Inflammatory macrophage treated with lipopolysaccharide for 1 hour (primary cell): ENCODE measurements at places on chromosomes 2 and 18.

- peak; percentile 12 for DNase-seq
Observed at GRCh38 chr2:196479350-196479749, 160.2 kb upstream of the CCDC150 start.

- DNase-seq = no peak
Observed at GRCh38 chr2:121231385-121232000, 53.5 kb downstream of the TFCP2L1 start.

- no peak for DNase-seq
Observed at GRCh38 chr2:186302263-186302662, 183.8 kb upstream of the ZC3H15 start.

- DNase-seq = no peak
Observed at GRCh38 chr18:75544496-75544895, 117.0 kb upstream of the SMIM21 start.

DNA sequence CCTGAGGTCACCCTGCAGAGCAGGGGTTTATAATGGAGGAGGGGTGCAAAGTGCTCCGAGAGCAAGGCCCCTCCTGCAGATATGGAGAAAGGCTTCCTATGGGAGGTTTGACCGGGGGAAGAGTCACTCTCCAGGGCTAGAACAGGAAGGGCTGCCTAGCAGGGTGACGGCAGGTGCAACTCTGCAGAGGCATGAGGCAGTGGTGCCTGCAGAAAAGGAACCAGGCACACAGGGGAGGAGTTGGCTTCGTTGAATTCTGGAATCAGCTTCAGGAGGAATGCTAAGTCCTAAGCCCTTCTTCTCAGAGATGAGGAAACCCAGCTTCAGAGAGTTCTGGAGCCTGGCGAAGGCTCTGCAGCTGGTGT, 17.5 kb upstream of the HPCAL1 start:
- no peak for DNase-seq

DNA sequence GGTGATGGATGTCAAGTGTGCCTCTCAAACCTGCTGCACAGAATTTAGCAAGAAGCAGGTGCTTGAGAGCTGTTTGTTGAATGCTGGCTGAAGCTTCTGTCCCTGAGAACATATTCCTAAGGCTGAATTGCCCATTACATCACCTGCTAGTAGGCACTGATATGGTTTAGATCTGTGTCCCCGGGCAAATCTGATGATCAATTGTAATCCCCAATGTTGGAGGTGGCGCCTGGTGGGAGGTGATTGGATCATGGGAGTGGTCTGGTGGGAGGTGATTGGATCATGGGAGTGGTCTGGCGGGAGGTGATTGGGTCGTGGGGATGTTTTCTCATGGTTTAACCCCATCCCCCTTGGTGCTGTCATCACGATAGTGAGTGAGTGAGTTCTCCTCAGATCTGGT, 128.0 kb downstream of the HRH4 start:
- DNase-seq = no peak

- DNase-seq = no peak
Observed at GRCh38 chr2:88808652-88809051, 117.2 kb downstream of the RPIA start.

DNA sequence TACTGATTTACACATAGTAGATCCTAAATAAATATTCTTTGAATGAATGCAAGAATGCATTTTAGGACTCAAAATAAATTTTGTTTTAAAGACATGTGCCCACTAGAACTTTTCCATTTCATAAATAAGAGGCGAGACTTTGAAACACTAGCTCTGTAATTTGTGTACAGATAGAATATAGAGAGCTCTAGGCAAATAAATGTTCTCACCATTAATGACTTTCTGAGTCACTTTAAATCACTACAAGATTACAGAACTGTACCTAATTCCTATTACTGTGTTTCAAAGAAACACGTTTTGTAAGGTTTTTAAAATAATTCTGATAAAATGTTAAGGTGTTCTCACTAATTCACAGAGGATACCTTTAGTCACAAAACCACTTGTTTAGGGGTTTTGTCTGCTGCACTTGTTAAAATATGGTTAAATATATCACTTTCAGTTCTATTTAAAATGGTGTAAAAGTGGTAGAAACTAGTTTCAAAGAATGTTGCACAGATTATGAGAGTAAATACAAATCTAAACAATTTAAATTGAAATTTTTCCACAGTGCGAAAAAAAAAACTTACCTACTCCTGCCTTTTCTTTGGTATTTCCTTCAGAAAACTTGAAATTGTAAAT, 158.7 kb upstream of the ZC3H15 start:
- no peak for DNase-seq

DNA sequence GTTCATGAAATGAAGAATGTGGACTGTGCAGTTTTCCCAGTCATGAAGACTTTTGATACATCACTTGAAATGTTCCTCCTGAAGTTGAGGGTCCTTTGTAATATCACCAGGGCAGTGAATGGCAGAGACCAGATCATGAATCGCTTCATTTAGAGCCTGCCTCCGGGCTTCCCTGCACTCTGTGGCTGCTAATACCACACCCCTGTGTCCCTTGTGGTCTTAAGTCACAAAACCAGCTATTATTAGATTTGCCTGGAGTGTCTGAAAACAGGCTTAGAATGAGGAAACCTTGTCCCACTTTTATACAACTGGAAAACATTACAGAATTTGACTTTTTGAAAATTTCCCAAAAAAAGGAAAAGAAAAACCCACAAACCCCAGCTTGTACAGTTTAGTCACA, 147.9 kb downstream of the MGAT5 start:
- DNase-seq = no peak

- no peak for DNase-seq
Observed at GRCh38 chr2:133553838-133554408, 14.3 kb downstream of the NCKAP5 start.

DNA sequence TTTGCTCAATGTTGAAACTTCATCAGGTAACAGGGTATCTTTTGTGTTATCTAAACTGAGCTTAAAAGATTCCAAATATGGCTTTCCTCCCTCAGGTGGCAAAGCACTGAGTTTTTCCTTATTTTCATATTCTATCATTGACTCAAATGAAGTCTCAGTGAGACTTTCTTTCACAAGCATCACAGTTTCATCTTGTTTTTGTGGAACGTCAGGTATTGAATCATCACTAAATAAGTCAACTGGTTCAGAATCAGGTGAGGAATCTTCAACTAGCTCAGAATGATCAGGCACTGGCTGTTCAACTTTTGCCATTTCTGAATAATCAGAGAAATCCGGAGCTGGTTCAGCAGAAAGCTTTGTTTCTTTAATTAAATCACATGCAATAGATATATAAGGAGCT, 24.6 kb downstream of the RTN4 start:
- no peak for DNase-seq

GRCh38 chr2:96961210-96961950, 25.0 kb downstream of the FAM178B start:
- DNase-seq = no peak

DNA sequence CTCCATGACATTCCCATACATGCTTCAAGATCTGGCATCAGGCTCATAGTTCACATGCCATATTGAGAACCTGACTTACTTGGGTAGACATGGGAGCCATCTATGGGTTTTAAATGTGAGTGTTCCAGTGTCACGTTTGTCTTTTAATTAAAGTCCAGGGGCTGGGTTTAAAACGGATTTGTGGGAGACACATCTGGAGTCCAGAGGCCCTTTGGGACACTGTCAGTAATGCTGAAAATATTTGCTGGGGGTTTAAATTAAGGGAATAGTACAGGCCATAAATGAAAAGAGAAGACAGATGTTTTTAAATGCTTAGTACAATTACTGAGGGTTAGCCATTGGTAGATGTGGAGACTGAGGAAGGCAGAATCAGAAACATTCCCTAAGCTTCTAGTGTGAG, 478.0 kb downstream of the PID1 start:
- no peak for DNase-seq

DNA sequence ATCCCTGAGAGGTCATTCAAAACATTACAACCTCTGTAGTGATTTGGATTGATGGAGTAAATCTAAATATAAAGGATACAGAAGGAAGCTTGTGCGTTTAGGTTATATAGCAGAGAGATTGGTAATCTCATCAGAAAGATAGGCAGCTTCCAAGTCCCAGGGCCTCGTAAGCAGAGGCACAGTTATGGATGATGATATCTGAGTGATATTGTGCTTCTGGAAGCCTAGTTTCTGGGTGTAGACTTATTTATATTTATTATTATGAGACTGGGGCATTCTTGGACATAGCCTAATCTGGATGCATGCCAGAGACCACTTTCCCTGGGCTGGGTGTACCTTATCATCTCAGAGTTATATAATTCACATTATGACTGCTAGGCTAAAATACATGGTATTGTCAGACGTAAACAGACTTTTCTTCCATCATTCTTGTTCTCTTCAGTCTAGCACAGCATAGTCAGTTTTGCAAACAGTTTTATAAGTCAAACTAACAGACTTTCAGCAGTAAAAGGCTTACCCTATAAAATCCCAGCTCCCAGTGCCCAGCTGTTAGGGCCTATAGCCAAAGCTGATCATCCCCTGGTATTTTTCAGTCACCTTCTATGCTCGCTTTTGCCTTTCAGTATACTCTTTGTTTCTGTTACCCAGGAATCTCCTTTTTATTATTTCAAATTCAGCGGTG, 47.9 kb downstream of the RAB3GAP1 start:
- no peak for DNase-seq

DNA sequence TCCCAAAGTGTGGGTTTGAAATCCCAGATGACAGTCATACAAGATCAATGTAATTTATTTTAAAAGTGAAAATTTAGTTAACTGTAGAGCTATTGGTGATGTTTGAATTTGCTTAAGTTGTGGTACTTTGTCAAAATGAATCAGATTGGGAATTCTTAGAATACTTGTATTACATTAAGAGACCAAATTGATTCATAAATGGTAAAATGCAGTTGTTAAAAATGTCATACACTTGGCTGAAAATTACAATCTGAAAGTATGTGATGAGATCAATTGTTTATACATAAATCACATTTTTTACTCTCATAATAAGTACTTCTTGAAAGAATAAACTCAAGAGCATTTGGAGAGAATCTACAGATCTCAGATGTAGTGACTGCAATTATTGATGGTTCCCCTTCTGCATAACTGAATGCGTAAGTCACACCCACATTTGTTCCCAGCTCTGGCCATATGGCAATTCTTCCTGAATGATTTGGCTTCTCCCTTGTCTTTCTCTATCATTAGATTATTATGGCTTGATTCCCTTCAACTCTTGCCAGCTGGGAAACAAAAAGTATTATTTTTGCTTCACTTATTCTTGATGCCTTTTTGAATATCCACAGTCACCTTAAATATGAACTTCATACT, 558.5 kb downstream of the CPS1 start:
- no peak for DNase-seq

GRCh38 chr2:72438364-72438763, 290.7 kb upstream of the CYP26B1 start:
- DNase-seq = no peak

- DNase-seq = no peak
Observed at GRCh38 chr2:71932037-71932779, 215.5 kb downstream of the CYP26B1 start.

- peak; percentile 75 for DNase-seq
Observed at GRCh38 chr18:69935319-69936190, 12.1 kb downstream of the CD226 start.

DNA sequence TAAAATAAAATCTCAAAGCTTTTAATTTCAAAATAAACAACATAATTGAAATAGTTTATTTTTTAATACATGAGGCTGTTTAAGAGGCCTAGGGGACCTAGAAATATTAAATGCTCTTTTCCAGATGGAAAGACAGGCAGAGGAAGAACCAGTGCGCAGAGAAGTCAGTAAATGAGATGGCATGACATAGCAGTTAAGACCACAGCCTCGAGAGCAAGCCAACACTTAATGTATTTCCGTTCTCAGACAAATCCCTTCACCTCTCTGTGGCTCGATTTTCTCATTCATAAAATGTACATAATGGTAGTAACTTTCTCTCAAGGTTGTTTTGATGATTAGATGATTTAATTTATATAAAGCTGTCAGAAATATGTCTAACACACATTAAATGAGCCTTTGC, 405.1 kb upstream of the CWC22 start:
- no peak for DNase-seq

- no peak for DNase-seq
Observed at GRCh38 chr2:172288603-172289002, 138.8 kb upstream of the ITGA6 start.

- DNase-seq = no peak
Observed at GRCh38 chr2:105387225-105387624, 11.6 kb downstream of the FHL2 start.

GRCh38 chr2:36027616-36028015, 328.0 kb upstream of the CRIM1 start:
- DNase-seq = no peak

DNA sequence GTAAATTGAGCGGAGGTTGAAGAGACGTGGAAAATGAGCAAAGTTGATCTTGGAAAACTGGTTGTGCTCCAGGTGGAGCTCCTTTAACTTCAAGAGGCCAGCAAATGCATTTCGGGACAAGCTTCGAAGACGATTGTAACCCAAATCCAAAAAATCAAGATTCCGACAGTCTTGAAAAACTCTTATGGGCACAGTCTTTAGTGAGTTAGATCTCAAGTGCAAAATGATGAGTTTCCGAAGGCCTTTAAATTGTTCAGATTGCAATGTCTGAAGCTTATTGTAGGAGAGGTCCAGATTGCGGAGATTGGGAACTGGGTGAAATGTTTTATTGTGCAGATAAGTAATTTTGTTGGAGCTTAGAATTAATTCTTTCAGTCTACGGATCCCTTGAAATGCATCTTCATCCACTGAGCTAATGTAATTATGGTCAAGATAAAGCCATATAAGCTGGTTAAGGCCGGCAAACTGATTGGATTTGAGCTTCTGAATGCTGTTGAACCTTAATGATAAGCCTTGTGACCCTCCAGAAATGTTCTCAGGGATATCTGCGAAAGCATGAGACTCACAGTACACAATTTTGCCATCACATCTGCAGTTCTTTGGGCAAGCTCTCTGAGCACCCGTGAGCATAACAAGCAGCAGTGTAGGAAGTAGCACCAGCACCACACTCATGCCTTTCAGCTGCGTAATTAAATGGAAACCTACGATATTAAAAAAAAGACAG, 2.9 kb downstream of the LRRTM4 start:
- no peak for DNase-seq

- no peak for DNase-seq
Observed at GRCh38 chr18:48539406-48540250, 797 bp downstream of the CTIF start.

- DNase-seq = no peak
Observed at GRCh38 chr18:2522112-2522511, 49.2 kb downstream of the METTL4 start.
